ENCODE measurements at places on chromosomes 7 and 10.

- peak overlapping the region; percentile 45 for H3K27ac ChIP-seq
- DNase-seq: no peak
- no peaks in the 10 kb centered on the region for H3K27me3 ChIP-seq
- H3K36me3 ChIP-seq: peaks cover 2% of the 10 kb centered on the region
- H3K4me1 ChIP-seq: peaks cover 8% of the 10 kb centered on the region
These were observed 73.3 kb downstream of the ARID5B start for GRCh38 chr10:61974601-61975390.

DNA sequence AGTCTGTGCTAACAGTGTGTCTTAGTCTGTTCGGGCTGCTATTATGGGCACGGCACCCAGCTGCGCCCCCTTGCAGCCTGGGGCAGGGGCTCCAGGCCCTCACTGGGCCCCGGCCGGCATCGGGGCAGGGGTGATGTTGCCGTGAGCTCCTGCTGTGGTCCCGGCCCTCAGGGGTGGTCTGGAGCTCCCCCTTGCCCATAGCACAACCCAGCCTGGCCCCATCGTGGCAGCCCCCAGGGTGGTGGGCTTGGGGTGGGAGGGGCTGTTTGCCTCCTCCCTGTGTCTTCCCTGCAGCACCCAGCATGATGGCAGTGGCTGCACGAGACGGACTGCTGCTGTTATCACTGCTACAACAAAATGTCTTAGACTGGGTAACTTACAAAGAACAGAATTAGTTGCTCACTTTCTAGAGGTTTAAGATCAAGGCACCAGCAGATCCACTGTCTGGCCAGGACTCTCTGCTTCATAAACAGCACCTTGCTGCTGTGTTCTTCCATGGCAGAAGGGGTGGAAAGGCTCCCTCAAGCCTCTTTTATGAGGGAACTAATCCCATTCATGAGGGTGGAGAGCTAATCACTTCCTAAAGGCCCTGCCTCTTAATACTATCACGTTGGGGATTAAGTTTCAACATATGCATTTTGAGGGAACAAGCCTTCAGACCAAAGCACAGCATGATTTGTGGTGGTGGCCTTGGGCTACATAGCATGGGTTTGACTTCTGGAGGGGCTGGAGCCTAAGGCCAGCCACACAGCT, 149.5 kb downstream of the SEC23IP start:
- no peaks in the 10 kb centered on the region for H3K36me3 ChIP-seq
- H3K4me1 ChIP-seq: no peaks in the 10 kb centered on the region
- peaks cover 7% of the 10 kb centered on the region for H3K27me3 ChIP-seq
- H3K27ac ChIP-seq: no peak overlapping the region
- H3K4me3 ChIP-seq: no peak overlapping the region
- no peak for DNase-seq

DNA sequence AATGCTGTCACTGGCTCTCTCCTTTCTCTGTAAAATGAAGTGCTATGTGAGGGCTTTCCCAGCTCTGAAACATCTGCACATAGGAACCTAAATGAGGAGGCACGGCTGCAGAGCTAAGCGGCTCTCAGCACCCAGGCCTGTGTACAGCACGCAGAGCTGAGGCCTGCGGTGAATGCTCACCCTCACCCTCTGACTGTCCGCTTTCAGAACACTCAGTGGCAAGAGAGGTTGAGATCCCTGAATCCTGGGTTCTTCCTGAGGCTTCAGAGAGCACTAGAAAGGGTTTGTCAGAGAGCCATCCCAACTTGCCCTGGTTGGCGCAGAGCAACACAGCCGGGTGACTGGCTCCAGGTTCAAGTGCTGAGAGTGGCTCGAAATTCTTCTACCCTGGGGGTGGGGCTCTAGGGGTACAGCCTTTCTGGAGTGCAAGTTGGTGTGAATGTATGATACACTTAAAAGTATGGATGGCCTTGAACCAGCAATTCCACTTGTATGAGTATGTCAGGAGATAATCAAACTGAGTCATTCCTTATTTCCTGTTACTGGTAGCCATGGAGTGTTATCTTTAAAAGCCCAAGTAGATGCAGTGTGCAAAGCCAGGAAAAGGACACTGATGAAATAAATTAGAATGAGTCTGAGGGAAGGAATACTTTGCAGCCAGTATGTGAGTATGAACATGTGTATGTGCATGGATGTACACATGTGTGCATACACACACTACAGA, 1.7 kb upstream of the CCDC201 start:
- peaks cover 18% of the 10 kb centered on the region for H3K27me3 ChIP-seq
- H3K4me3 ChIP-seq: no peak overlapping the region
- no peaks in the 10 kb centered on the region for H3K4me1 ChIP-seq
- DNase-seq: no peak
- H3K27ac ChIP-seq: no peak overlapping the region
- peaks cover 2% of the 10 kb centered on the region for H3K36me3 ChIP-seq

DNA sequence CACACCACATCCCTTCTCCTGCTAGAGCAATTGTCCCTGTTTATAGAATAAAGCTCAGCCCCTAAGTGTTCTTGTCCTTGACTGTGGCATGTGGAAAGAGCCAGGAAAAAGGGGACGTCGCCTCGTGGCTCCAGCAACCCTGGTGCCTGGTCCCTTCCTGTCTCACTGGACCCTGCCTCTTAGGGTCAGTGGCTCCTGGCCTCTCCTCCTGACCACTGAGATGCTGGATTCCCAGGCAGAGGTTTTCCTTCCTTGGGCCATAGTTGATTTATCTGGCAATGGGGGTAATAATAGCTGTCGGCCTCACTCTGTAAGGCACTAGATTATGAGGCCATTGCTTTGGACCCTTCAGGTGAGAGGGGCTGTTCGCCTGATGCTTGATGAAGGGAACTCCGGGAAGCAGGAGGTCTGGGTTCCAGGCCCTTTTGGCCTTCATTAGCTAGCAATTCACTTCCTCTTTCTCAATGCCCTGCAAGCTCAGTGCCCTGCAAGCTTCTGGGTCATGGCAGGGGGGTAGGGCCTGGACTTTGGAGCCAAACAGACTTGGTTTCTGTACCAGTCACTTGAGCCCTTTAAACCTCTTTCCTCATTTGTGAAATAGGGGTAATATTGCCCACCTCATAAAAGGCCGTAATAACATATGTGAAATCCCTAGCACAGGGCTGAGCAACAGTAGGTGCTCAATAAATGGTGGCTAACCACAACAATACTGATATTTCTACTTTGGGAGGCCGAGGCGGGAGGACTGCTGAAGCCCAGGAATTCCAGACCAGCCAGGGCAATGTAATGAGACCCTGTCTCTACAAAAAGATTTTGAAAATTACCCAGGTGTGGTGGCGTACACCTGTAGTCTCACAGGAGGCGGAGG, 1.1 kb downstream of the ASL start:
- H3K4me3 ChIP-seq: peak overlapping the region; percentile 91
- H3K27me3 ChIP-seq: no peaks in the 10 kb centered on the region
- no peaks in the 10 kb centered on the region for H3K36me3 ChIP-seq
- peak overlapping the region; percentile 63 for H3K27ac ChIP-seq

DNA sequence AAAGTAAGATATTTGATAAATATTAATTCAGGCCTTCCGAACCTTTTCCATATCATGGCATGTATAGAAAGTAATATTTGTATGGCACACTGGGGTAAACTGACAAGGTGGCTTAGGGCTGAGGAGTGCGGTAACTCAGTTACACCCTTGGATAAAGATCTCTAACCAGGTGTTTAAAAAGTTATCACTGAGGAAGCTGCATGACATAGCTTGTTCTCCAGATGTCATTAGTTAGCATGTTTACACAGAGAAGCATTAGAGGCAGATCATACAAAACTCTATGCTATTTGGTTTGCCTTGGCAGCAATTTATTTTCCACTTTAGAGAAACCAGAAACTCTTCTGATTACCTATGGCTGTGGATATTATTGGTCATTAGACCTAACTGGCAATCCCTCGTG, 118.2 kb downstream of the ST7 start:
- no peaks in the 10 kb centered on the region for H3K36me3 ChIP-seq
- peaks cover 15% of the 10 kb centered on the region for H3K4me1 ChIP-seq
- no peaks in the 10 kb centered on the region for H3K27me3 ChIP-seq
- no peak overlapping the region for H3K4me3 ChIP-seq
- H3K27ac ChIP-seq: no peak overlapping the region

DNA sequence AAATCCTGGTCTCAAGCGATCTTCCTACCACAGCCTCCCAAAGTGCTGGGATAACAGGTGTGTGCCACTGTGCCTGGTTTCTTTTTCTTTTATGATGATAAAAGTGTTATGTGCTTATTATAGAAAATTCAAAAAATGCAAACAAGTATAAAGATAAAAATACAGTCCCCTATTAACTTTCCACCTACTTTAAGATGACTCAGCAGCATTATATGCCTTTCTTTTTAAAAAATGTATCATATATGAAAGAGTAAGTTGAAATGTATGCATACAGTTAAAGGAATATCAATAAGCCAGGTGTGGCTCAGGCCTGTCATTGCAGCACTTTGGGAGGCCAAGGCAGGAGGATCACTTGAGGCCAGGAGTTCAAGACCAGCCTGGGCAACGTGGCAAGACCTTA, 216.9 kb upstream of the GALNT17 start:
- no peak overlapping the region for H3K27ac ChIP-seq
- DNase-seq: no peak
- H3K27me3 ChIP-seq: no peaks in the 10 kb centered on the region
- H3K36me3 ChIP-seq: no peaks in the 10 kb centered on the region

DNA sequence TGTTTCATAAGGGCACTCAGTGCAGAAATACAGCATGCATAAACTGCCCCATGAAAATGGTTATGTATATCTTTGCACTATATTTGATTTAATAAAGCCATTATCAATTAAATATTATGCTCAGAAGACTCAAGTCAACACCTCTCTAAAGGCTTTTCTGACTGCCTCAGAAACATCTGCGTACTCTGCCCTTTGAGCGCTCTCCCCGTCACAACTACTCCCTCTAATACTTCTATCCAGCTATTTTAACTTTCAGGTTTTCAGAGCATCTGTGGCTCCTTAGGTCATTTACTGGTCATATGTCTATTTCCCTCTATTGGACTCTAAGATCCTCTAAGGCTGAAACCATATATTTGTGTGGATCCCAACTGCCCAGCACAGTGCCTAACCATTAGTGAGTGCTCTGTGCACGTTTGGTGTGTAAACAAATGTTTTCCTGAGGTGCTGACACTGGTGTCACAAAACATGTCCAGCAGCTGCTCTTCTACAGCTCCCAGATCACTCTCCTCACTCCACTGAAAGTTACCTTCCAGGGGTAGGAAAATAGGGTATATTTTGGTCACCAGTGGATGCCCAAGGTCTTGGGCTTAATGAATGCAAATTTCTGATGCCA, 179.1 kb downstream of the BTAF1 start:
- DNase-seq: no peak
- H3K27me3 ChIP-seq: no peaks in the 10 kb centered on the region
- H3K27ac ChIP-seq: no peak overlapping the region
- H3K4me3 ChIP-seq: no peak overlapping the region
- peaks cover 6% of the 10 kb centered on the region for H3K36me3 ChIP-seq

- H3K27ac ChIP-seq: no peak overlapping the region
- no peaks in the 10 kb centered on the region for H3K36me3 ChIP-seq
- H3K27me3 ChIP-seq: no peaks in the 10 kb centered on the region
- H3K4me1 ChIP-seq: no peaks in the 10 kb centered on the region
- H3K4me3 ChIP-seq: no peak overlapping the region
These were observed 143.9 kb upstream of the LSM8 start for GRCh38 chr7:118039963-118040489.

GRCh38 chr10:21810582-21811244, 192.8 kb downstream of the DNAJC1 start:
- H3K4me3 ChIP-seq: no peak overlapping the region
- H3K4me1 ChIP-seq: peaks cover 3% of the 10 kb centered on the region
- H3K27me3 ChIP-seq: no peaks in the 10 kb centered on the region
- no peaks in the 10 kb centered on the region for H3K36me3 ChIP-seq
- no peak overlapping the region for H3K27ac ChIP-seq

- H3K36me3 ChIP-seq: peaks cover 3% of the 10 kb centered on the region
- no peak overlapping the region for H3K27ac ChIP-seq
- H3K4me3 ChIP-seq: no peak overlapping the region
- H3K27me3 ChIP-seq: peaks cover 45% of the 10 kb centered on the region
- DNase-seq: no peak
These were observed 34.2 kb downstream of the ADRB1 start for GRCh38 chr10:114077815-114078219.

- H3K4me1 ChIP-seq: peaks cover 7% of the 10 kb centered on the region
- H3K27me3 ChIP-seq: no peaks in the 10 kb centered on the region
- no peak overlapping the region for H3K4me3 ChIP-seq
- peaks cover 2% of the 10 kb centered on the region for H3K36me3 ChIP-seq
These were observed 88.4 kb upstream of the GPR22 start for GRCh38 chr7:107381453-107381852.

DNA sequence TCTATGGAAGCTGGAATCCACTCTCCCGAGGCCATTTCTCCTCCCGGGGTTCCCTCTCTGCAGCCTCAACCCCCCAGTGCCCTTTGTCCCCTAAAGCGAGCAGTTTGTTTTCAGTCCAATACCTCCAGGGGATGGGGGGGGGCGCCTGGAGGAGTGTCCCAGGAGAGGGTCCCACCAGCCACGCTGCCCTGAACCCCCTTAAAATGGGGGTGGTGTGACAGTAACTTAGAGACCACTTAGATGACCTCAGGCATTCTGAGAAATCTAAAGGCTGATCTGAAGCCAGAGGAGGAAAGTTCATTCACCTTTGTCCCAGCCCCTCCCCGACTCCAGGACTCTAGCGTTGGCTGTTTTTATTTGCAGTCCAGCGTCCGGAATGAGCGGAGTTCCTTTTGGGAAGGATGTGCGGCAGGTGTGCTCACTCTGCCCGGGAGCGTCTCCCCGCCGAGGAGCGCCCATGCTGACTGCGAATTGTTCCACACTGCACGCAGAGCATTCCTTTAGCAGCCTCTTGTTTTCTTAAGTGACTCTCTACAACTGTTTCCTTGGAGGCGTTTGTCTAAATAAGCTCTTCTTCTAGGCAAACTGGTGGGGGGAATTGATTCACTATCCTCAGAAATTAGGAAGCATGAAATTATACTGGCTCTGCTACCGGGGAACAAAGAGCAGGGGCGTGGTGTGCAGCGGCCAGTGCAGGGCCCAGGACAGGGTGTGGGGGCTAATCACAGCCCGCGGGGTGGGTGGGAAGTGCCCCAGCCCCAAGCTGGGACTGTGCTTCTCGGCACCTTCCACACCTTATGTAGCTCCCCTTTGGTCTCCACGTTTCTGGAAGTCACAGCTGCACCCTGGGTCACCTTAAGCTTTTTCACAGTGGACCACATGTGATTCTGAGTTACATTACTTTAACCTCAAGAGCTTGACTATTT, 46.3 kb downstream of the SYPL1 start:
- H3K27me3 ChIP-seq: no peaks in the 10 kb centered on the region
- DNase-seq: no peak
- H3K4me1 ChIP-seq: peaks cover 28% of the 10 kb centered on the region
- H3K27ac ChIP-seq: no peak overlapping the region

DNA sequence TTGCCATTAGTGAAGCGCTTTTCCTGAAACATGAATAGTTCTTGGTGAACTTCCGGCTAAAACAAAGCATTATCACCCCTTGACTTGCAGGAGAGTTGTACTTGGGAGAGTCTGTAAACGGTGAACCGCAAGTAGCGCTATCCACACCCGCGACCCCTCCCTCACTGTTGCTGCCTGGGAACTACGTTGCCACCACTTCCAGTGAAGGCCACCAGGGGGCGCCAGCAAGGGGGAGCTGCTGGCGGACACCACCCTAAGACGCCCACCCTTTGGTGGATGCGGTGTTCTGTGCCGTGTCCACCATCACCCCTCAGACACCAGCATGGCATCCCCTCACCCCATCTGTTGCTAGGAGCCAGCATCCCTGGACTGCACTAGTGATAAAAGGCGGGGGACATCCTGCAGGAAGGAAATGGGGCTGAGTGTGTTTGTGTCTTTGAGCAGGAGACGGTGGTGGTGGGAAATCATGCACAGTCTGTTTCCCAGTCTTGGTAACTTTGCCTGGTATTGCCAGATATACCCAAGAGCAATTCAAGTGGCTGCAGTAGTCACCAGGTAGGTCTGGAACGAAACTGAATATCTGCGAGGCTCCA, 298.2 kb downstream of the FRMD4A start:
- peaks cover 22% of the 10 kb centered on the region for H3K27me3 ChIP-seq
- H3K36me3 ChIP-seq: peaks cover 2% of the 10 kb centered on the region
- peak; percentile 40 for DNase-seq
- no peak overlapping the region for H3K27ac ChIP-seq
- no peak overlapping the region for H3K4me3 ChIP-seq
